T-helper 1 cell (primary cell): ENCODE measurements at places on chromosomes 3 and 15.

DNA sequence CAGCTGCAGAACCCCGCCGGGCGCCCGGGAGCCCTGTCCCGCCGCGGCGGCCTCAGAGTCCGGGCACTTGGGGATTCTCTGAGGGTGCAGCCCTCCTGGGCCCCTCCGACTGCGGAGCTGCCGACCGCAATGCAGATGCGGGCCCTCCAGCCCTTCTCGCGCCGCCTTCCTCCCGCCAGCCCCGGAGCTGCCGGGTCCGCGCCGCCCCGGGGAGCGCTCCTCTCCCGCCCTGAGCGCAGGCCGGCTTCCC, 320 bp upstream of the ACAN start:
- no peak for DNase-seq

- DNase-seq: no peak
Measured at GRCh38 chr3:111373861-111374260, 168.1 kb upstream of the CD96 start.

- no peak for DNase-seq
Measured at GRCh38 chr3:171284308-171285075, 175.7 kb downstream of the TNIK start.

DNA sequence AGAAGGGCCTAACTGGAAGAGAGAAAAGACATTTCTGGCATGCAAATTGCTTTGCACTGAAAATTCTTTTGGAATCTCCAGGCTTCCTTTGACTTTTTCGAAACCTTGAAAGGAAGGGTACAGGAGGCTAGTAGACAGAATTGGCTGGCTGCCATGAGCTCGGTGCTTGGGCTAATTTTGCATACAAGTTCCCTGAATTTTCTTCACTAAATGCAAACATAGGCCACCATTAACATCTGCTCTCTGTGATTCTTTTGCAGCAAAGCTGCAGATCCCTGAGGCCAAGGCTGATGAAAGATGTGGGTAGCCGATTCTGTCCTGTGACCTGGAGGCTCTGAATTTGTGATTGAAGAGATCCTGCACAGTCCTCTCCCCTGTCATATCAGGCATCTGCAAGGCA, 247.8 kb upstream of the MCTP2 start:
- DNase-seq: no peak

DNA sequence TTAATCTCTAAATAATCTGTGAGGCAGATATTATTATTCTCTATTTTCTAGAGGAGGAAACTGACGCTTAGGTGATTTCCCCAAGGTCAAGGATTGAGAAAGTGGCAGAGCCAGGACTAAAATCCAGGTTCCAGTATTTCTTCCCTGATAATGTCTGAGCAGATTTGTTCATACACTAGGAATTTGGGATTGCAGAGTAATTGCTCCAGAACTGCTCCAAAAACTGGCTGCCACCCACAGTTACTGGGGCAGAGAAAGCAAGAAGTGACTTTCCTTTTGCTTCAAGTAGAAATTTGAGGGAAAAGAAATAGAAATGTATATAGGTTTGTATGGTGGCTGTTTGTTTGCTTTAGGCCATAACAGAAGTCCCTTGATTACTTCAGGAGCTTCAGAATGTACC, 60.6 kb downstream of the SLC12A8 start:
- no peak for DNase-seq

GRCh38 chr3:184004476-184004875, 13.2 kb downstream of the ABCC5 start:
- no peak for DNase-seq

DNA sequence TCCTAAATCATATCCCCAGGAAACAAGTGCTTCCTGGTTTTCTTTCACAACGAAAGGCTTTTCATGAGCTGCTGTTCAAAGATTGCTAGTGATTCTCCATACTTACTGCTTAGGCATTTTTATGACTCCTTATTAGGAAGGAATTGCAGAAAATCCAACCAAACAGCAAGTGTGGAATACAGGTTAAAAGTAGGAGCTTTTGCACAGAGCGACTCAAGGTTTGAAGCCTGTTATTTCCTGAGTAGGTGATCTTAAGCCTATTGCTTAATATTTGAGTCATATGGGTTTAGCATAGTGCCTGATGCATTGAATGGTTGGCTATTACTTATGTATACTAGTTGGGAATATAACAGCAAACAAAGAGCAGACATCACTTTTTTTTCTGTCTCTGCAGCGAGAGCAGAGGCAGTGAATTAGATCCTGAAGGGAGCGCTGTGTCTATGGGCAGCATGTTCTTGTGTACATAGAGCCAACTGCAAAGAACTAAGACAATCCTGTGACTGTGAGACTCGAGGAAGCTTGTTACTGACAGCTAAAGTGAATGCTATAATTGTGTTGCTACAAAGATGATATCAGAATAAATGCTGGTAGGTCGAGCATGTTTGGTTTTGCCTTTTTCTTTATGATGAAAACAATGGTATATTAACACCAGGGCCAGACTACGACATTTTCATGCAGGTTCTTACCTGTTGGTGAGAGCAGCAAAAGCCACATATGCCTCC, 6.3 kb downstream of the TM4SF1 start:
- DNase-seq: no peak

DNA sequence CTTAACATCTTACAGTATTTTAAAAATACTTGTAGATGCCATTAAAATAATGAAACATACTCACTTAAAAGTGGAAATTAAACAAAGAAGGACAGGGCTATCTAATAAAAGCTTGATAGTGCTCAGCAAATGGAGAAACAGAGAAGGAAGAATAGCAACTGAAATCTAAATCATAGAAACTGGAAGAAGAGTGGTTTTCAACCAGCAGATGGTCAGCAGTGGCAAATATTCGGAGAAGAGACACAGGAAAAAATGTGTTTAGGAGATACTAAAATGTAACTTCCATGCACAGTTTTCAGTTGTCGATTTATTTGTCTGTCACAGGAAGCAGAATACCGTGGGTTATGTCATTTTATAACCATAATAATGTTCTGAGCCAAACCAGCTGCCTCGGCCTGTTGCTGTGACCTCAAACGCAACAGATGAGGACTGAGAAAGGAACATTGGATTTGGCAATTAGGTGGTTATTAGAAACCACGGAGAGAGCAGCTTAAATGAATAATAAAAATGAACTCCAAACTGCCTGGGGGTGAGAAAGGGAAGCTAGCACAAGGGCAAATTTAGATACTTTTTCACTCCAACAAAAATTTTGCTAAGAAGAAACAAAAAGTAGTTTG, 246.6 kb upstream of the KCNMB2 start:
- DNase-seq: no peak

GRCh38 chr3:67685499-67685898, 31.1 kb upstream of the SUCLG2 start:
- DNase-seq: no peak

GRCh38 chr15:67147396-67147949, 82.1 kb downstream of the SMAD3 start:
- no peak for DNase-seq

DNA sequence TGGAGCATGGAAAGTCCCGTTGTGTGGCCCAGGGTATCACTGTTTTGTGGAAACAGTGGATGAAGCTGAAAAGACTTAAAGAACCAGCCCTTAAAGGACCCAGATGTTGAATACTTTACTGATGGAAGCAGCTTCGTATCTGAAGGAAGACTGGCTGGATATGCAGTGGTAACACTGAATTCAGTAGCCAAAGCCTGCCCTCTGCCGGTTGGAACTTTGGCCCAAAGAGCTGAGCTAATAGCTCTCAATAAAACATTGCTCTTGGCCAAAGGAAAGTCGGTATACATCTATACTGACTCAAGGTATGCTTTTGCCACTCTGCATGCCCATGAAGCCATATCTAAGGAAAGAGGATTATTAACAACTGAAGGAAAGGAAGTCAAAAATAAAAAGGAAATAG, 885.4 kb downstream of the PDCD6IP start:
- no peak for DNase-seq

DNA sequence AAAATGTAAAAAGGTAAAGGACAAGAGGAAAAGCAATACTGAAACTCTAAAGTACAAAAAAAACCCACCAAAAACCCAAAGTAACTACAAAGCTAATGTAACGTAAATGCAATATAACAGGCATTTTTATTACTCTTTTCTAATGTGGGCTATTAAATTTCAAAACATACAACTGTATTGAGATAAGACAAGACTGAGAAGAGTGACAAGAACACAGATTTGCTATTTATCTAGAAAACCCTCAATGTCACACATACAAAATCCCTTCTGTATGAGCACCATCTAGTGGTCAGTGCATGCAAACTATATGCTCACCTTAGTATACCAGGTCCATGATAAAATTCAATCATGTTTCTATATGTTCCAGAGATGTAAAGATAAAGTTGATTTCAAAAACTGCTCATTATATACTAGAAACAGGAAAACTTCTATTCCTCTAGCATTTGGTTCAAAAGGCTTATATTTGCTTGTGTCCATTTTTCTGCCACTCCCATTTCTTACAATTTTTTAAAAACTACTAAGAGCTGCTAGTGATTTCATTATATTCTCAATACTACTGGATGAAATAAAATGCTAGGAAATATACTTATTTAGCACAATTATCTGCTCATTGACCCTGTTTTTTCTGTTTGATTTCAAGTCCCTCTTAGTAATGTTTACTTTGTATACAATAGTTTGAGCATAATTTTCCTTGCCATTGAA, 111.4 kb downstream of the DLG1 start:
- no peak for DNase-seq

DNA sequence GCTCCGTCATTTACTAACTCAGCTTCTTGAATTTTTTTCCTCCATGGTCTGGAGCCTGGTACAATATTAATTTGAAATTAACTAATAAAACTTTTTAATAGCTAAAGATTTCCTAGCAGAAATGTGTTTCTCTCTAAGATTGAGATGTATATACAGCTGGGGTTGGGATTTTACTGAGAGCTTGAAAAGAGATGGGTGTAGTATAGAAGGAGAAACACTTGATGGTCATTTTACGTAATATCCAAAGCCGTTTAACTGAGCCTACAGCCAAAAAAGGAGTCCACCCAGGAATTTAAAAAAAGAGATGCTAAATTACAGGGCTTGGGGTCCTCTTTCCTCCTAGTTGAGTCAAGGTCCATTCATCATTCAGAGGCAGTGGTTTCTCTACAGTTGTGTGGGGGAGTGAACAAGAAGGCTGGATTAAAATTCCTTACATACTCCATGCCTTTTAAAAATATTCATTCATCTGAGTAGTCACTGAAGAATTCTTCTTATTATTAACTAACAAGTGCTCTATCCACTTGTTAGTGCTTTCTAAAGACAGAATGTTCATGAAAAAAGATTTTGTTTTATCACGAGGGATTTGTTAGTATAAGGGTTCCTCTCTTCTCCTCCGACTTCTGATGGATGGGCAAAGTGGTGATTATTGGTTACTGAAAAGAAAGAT, 255.3 kb upstream of the IL12A start:
- no peak for DNase-seq

DNA sequence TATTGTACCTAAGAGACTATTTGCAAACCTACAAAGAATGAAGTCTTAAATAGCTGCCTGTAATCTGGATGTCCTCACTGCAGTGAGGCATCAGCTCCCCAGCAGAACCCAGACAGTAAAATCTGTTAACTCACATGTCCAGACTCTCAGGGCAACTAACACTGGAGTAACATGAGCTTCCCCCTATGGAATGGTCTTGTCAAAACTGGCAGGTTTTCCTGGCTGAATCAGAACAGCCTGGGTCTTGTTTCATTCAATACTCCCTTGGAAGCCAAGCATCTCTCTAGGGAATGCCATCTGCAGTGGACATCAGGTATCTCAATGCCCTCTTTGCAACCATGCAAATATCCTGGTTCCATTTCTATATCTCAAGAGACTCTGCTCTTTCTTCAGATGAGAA, 24.4 kb downstream of the PTPN9 start:
- DNase-seq: no peak

GRCh38 chr3:44227632-44228031, 14.1 kb upstream of the TOPAZ1 start:
- no peak for DNase-seq

DNA sequence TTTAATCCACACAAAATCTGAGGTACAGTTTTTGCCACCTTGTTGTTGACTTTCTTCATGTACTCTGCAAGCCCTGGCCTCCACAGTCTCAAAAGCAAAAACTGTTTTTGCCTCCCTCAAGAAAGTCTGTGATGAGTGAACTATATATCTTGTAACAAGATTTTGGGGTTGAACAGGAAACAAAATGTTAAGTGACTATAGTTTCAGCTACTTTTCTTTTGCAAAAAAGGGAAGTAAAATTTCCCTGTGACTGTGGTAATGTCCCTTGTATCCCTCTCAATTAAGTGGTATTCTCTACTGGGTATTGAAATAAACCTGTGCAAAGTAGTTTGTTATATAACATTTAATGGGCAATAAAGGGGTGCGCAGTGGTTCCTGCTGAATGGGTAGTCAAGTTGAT, 21.3 kb upstream of the SCAANT1 start:
- no peak for DNase-seq

DNA sequence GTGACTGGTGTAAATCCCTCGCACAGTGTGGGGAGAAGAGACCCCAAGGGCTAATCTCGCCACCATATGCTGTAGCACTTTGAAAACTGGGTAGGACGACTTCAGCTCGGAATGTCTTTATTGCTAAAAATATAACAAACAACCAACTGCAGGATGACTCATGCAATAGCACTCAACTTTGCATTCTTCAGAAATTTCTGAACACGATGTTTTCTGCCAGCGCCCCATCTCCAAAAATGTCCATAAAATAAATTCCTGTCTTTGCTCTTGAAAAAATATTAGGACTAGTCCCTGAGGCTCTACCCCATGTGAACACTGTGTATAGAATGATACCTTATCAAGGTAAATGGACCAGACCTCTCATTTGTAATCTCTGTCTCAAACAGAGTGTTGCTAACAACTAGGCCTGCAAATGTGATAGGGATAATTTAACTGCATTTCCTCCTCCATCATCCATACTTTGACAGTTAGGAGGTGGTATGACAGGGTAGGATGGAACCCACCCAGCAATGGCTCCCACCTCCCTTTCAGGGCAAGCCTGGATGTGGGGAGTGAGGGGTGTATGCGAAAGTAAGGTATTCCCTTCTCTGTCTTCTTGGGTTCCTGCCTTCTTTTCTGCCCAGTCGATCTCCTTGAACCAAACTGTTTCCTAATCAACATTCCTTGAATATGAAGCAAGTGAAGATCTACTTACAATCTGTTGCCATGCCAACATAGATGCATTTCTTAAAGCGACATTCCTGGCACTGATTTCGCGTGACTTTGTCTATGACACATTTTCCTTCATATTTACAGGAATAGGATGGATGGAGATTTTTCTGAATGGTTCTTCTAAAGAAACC, 201.1 kb downstream of the NR1D2 start:
- DNase-seq: no peak

GRCh38 chr3:187287256-187287655, 4.3 kb downstream of the MASP1 start:
- DNase-seq: no peak
